Stimulated activated CD8-positive, alpha-beta memory T cell treated with anti-CD3 and anti-CD28 coated beads, Interleukin-4, amount 100 ng/mL, for 1 hour (primary cell): ENCODE measurements at places on chromosomes 4 and X.

DNA sequence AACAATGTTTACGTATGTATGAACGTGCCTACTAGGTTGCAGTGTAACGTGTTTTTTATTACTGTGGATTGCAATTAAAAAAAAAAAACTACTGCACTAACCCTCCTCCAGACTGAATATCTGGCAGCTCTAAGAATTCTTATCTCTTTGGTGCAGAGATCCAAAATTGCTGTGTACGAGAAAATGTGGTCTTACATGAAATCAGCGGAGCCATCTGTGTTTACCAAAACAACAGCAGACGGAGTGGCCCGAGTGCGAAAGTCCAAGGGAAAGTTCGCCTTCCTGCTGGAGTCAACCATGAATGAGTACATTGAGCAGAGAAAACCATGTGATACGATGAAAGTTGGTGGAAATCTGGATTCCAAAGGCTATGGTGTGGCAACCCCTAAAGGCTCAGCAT lies 268.1 kb downstream of the THOC2 start:
- DNase-seq, result no peak

- DNase-seq, result no peak
Observed at GRCh38 chr4:98006060-98006459, 137.2 kb downstream of the STPG2 start.

DNA sequence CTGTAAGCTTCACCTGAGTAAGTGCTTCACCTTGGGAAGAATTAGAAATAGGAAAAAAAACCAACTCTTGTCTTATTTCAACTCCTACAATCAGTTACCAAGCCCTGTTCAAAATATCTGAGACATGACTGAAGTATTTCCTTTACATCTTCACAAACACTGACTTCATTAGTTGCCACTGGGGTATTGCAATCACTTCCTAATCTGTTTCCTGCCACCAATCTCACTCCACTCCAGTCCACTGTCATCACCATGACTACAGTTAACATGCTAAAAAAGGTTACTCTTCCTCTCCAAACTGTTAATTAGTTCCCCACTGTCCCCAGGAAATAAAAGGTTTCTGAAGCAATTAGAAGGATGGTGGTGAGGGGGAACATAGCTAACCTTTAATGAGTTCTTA lies 3.3 kb upstream of the SUPT20HL1 start:
- no peak for DNase-seq

DNA sequence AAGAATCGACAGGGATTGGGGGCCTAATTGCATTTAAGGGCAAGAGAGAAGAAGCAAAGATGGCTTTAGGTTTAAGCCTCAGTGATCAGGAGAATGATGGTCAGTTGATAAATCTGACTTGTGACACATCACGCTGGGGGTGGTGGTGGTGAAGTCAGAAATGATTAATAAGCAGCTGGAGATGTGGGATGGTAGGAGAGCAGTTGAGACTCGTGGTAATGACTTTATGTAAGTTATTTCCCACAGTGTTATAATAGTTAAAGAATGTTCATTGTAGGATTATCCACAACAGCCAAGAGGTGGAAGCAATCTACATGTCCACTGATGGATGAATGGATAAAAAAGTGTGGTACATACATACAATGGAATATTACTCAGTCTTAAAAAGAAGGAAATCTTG lies 178.9 kb upstream of the GPC4 start:
- DNase-seq, result no peak

DNA sequence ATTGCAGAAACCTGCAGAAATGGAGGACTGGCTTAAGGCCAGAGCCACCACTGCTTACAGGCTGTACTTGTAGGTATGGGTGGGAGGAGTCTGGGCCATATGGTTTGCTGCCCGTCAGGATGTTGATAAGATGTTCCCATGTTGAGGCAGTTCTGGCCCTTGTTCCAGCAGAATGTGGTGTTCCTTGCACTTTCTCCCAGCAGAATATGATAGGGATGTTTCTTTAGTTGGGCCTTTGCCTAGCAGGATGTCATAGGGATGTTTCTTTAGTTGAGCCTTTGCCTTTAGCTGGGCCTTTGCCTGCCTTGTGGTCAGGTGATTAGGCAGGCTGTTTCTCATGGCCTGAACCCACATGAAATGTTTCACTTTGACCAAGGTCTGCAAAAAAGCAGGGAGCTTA lies 139.1 kb upstream of the PAQR3 start:
- DNase-seq, result no peak

- DNase-seq, result no peak
Observed at GRCh38 chr4:142696334-142697122, 149.6 kb downstream of the INPP4B start.

DNA sequence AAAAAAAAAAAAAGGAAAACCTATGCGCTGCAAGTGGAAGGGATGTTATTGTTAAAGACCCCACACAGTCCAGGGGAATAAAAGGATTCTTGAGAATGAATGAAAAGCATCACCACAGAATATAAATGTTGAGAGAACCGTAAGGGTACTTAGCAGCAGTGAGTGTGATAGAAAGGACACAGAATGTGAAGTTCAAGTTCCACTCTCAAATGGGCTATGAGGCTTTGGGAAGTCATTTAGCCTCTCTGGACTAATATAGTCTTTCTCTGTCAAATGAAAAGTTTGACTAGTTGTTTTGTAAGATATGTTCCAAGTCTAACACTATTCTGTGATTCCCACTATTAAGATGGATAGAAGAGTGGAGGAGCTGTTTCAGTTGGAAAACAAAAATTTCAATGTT lies 35.8 kb upstream of the MAML3 start:
- no peak for DNase-seq

DNA sequence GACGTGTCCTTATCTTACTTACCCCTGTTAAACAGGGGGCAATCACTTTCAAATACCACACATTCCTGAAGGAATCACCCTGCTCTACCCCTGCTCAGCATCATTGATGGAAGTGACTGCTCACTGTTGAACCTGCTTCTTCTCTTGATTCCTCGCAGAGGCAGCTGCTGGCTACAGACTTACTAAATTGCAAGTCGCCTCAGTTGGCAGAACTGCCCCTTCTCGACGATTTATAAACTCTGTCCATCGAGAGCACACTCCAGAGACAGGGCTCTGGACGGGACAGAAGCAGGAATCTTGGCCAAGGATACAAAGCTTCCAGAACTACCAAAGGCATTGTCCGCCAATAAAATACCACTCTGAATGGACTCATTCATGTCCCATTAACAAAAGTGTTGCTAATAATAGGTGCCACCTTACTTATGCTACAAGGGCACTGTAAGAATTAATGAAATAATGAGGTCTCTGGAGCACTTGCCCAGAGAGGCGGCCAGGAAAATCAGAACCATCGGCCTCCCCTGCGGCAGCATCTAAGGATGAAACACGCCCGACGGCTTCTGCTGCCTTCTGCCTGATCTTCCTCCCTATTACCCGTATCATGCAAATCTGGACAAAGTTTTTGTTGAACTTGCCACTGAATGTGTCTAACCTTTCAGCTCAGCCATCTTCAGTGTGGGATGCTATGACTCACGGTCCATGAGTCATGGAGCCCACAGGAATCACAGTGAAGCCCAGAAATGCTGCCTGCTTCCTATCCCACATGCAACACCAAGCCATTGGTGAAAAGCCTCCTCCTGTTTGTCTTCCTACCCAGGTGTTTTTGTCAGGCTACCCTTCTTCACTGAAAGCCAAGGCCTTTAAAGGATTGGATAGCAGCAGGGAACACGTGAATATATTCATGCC lies 164.9 kb downstream of the MAML3 start:
- no peak for DNase-seq

DNA sequence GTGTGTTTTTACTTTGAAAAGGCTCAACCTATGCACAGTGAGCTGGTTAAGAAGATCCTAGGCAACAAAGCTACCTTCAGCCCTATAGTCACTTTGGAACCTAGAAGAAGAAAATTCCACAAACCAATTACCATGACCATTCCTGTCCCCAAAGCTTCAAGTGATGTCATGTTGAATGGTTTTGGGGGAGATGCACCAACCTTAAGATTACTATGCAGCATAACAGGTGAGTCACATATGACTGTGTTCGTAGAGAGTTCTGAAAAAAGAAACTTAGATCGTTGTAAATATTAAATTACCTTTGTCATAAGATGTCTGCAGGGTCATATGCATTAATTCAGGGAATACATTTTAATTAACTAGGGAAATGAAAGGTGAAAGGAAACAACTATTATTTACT lies 287.1 kb downstream of the ANK2 start:
- DNase-seq, result no peak

DNA sequence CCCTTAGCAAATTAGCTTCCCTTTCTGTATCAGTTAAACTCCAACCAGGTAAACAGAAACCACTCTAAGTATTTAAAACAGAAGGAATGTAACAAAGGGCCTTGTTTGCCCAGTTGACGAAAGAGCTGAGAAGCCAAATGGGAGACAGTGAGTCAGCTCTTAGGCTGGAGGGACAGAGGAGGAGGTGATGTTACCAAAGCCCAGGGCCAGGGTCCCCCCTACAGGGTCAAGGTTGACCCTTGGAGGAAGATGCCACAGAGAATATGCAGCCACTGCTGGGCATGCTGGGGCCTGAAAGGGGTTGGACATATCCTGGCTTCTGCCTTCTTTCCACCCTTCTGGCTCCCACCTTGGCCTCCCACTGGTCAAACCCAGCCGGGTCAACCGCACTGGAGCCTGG lies 38.3 kb upstream of the LGI2 start:
- DNase-seq, result no peak

DNA sequence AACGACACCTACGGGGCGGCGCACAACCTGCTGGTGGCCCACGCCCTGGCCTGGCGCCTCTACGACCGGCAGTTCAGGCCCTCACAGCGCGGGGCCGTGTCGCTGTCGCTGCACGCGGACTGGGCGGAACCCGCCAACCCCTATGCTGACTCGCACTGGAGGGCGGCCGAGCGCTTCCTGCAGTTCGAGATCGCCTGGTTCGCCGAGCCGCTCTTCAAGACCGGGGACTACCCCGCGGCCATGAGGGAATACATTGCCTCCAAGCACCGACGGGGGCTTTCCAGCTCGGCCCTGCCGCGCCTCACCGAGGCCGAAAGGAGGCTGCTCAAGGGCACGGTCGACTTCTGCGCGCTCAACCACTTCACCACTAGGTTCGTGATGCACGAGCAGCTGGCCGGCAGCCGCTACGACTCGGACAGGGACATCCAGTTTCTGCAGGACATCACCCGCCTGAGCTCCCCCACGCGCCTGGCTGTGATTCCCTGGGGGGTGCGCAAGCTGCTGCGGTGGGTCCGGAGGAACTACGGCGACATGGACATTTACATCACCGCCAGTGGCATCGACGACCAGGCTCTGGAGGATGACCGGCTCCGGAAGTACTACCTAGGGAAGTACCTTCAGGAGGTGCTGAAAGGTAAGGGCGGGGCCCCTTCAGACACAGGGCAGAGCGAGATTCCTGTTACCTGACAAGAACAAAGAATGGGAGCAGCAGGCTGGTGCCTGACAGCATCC lies 11.7 kb downstream of the RPL9 start:
- DNase-seq, result no peak

- no peak for DNase-seq
Observed at GRCh38 chr4:71487344-71487920, 148.6 kb downstream of the SLC4A4 start.

DNA sequence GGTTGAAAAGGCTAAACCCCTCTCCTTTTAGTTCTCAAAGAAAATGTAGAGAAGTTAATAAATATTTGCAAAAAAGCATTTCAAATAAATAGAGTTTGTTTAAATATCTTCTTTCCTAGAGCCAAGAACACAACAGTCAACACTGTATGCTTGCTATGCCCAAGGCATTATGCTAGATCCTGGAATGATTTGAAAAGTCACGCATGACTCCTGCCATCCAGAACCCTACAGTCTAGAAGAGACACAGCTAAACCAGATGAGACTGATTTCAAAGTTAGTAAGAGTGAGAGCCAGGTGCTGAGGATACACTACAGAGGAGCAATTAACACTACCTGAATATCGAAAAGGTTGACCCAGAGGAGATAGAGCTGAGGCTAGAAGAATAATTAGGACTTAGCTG lies 205.8 kb downstream of the NWD2 start:
- DNase-seq, result no peak
